Brain pericyte (primary cell): ENCODE measurements at places on chromosomes 7 and 10.

- no peak for DNase-seq
Observed at GRCh38 chr10:110033701-110034235, 26.0 kb downstream of the ADD3 start.

DNA sequence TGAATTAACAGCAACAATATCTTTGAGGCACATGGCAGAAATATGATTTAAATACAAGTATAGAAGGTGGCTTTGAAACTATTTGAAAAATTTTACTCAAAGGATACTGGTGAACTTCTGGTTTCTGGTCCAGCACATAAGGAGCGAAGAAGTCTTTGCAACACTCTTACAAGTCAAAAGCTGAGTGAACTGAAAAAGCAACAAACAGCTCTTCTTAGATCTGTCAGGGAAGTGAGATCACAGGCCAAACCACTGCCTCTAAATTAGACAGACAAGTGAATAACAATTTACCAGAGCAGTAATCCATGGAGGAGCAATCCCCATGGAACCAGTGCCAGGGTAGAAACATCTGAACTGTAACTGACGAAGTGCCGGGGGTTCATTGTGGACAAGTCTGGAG lies 9.6 kb upstream of the VWC2 start:
- DNase-seq = no peak

DNA sequence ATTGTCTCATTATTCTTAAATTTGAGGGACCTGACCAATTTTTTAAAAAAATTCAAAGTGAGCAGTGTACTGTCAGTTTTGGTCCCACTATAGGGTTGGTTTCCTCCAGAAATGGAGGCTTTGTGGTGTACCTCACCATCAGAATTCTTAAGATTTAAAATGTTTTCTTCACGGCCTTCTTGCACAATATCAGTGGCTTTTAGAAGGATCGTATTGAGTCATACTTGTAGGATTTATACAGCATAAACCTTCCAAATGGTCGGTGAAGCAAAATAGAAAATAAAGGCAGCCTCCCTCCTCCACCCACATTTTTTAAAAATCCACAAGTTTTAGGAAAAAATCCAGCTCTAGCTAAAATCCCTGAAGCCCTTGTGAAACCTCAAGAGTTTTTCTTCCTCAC lies 126.4 kb downstream of the RNLS start:
- DNase-seq = no peak

DNA sequence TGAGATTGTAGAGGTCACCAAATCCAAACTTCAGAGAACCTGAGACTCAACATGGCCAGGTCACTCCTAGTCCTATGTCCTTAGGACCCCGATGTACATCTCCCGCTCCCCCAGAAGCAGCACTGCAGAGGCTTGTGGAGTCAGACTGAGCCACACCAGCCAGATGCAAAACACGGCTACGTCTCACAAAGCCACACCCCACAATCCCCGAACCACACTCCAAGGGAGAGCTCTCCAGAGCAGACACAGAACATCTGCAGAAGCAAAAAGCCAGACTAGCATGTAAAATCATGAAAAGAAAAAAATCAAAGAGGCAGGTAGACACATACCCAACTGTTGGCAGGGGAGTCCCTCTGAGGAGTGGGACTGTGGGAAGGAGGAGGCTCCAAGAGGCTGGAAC lies 104.9 kb downstream of the CTBP2 start:
- no peak for DNase-seq

GRCh38 chr7:542713-543500 lies 23.3 kb upstream of the PDGFA start:
- DNase-seq = no peak

- no peak for DNase-seq
Observed at GRCh38 chr7:117005449-117005848, 52.1 kb downstream of the ST7 start.

GRCh38 chr7:46206476-46207060 lies 285.5 kb upstream of the IGFBP3 start:
- no peak for DNase-seq

DNA sequence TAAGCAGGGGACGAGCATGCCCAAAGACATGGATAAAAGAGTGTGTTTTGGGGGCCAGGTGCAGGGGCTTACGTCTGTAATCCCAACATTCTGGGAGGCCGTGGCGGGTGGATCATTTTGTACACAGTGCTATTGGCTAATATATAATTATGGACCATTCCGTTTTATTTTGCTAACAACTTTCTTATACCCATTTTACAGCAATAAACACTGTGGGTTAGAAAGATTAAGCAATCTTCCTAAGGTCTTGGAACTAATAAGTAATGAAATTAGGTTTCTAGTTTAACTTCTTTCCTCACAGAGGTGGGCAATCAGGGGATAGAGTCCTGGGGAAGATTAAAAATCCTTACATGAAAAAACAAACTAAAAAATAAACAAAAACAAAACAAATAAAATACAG lies 3.4 kb downstream of the GGCT start:
- DNase-seq = no peak

GRCh38 chr7:120091807-120092206 lies 181.2 kb upstream of the KCND2 start:
- DNase-seq = no peak
